ENCODE measurements at places on chromosomes 16 and 17.

DNA sequence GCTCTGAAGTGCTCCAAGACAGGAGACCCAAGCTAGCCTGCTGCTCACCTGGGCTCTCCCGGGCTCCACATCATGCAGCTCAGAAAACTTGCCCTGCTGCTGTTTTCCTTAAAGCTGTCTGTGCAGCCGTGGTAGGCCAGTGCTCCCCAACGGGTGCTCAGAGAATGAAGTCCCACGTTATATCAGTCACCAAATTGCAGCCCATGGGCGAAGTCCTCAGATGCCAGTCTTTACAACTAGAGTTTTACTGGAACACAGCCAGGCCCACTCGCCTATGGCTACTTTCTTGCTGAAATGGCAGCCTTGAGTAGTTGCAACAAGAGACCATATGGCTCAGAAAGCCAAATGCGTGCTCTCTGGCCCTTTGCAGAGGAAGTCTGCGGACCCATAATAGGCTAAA is 6.3 kb downstream of the CREBBP start:
- no peak for DNase-seq

DNA sequence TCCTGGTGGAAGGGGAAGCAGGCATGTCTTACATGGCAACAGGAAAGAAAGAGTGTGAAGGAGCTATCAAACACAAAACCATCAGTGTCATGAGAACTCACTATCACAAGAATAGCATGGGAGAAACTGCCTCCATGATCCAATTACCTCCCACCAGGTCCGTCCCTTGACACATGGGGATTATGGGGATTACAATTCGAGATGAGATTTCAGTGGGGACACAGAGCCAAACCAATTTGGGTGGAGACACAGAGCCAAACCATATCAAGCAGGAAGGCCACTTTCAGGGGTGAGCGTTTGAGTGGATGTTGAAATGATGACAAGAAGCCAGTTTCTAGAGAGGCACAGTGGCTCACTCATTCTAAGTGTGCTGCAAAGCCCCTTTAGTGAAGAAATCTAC is 143.8 kb downstream of the CPPED1 start:
- no peak for DNase-seq

GRCh38 chr16:84065536-84066132 is 23.0 kb upstream of the SLC38A8 start:
- no peak for DNase-seq

DNA sequence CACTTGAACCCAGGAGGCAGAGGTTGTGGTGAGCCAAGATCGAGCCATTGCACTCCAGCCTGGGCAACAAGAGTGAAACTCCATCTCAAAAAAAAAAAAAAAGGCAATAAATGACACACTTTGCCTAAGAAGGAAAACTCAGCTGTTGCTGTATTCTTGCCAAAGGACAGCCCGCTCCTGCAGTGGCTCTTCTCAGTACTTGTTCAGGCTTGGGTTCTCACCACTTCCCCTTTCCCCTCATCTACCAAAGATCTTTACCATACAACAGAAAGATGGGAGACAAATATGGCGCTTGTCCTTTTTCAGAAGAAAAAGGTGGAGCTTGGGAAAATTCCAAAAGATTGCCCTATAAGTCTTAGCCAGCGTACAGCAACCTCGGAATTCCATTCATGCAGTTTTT is 58.5 kb downstream of the MYH13 start:
- DNase-seq = no peak

DNA sequence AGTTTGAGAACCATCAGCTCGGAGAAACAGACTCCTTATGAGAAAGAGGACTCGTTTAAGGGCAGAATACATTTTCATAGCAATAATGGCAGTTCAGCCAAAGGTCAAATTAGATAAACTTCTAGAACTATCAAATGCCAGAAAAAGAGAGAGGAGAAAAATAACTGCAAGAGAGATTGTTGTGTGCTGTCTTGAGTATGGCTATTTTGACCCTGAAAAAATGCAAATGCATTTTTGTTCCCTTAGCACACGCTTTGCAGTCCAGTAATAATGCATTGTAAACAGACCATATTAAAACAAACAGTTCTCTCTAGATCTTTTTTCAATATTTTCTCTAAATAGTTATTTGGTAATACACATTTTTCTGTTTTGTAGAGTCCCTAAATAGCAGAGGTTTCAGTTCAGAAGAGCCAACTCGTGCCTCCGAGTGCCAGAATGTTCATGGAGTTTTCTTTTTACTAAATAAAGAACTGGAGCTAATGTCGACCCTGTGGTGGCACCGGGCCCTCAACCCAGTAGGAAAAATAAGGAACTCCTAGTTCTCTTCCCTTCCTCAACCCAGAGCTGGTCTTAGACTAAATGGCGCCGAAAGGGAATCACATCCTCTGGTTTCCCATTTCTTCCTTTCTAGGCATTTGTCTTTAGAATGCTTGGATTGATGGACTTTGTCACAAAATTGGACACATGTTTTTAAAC is 298.0 kb downstream of the MAP2K4 start:
- DNase-seq = no peak

- no peak for DNase-seq
Measured at GRCh38 chr16:72961115-72961832, 86.7 kb downstream of the ZFHX3 start.

- DNase-seq = peak; percentile 72
Measured at GRCh38 chr17:58281511-58282011, 826 bp upstream of the MPO start.

- DNase-seq = no peak
Measured at GRCh38 chr17:77457572-77458201, 316.9 kb downstream of the SEC14L1 start.

DNA sequence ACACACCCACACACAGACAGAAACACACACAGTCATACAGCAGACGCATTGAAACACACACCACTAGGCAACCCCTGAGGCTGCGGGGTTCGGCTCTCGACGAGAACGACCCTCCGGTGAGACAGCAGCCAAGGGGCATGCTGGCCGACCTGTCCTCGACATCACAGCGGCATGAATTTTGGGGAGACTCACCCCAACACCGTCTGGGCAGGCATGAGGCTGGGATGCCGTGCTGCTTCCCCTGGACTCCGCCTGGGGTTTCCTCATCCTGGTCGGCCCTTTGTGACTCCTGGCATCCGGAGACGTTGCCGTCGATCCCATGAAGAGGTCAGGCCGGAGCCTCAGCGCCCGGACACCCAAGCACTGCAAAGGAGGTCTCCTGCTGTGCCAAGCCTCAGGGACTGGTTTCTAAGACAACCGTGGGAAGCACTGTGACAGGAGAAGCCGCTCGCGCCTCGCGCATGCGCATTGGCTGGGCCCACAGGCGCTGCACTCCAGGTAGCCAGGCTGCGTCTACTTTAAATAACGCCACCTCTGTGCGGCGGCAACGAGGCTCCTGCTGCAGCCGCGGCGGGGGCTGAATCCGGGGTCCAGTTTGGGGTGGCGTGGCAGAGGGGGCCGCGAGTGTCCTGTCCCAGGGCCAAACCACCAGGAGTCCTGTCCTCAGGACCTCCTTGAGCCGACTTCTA is 13.8 kb upstream of the KCNJ18 start:
- no peak for DNase-seq

DNA sequence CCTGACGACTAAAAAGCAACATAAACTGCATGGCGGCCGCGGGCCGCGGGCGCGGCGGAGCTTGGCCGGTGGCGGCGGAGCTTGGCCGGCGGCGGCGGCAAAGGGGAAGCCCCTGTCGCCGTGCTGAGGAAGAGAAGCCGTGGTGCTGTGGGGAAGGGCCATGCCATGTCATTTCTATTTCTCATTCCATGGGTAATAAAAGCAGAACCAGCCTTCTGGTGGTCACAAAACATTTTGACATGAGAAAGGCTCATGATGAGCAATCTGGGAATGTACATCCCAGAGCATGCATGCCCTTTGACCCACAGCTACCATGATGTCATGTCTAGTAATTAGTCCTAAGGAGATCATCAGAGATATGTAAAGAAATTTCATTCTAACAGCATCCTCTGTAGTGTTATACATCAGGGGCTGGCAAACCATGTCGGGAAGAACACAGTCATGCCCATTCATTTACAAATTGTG is 23.9 kb upstream of the HEATR6 start:
- no peak for DNase-seq

DNA sequence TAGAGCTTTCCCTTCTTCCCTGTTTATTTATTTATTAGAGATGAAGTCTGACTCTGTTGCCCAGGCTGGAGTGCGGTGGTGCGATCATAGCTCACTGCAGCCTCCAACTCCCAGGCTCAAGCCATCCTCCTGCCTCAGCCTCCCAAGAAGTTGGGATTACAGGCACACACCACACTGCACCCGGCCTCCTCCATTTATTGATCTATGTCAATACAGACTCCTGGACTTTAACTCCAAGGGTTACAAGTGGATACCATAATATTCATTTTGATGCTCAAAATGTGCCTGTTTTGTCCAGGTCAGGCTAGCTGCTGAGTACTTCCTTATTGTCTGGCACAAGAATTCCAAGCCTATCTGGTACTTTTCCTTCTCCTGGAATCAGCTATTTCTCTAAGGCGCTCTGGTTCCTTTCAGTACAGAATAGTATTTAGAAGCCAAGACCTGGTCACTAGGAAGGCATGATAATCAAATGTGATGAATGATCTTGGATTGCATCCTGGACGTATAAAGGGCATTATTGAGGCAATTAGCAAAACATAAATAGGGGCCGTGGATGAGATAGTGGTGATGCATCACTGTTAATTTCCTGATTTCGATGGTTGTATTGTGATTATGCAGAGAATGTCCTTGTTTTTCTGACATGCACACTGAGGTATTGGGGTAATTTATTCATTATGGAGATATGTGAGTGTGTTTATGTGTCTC is 21.7 kb downstream of the IL4R start:
- no peak for DNase-seq

DNA sequence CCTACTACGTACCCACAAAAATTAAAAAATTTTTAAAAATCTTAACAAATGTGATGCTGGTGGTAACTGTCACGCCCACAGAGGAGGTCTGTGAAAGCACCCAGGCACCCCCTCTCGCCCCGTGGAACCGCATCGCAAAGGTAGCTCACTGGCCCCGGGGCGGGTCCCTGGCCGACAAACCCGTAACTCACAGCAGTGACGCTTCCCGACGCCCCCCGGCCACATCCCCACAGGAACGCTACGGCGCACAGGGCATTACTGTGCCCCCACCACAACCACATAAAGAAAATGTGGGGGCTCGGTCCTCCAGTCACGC is 366 bp downstream of the ANKS3 start:
- no peak for DNase-seq

DNA sequence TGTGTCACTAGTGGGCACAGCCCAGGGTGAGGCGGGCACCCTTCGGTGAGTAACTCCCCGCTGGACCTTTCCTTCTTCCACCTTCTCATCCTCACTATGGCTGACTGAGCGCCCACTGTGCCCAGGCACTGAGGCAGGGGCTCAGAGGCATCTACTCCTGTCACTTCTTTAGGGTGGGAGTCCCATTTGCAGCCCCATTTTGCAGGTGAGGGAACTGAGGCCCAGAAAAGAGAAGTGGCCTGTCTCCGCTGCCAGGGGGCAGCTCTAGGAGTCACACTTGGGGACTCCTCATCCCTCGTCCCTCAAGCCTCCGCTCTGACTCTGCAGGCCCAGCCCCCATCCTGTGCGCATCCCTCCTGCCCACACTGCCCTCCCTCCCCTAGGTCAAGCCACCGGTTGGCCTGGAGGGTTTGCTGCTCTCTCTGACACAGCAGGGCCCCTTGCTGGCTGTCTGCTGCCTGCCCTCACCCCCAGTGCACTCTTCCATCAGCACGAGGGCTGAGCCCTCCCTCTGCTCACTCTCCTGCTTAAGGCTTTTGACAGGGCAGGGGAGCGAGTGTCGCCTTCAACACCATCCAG is 62.4 kb downstream of the CNGB1 start:
- DNase-seq = no peak

- DNase-seq = no peak
Measured at GRCh38 chr17:79993390-79994227, 42.1 kb downstream of the TBC1D16 start.

- no peak for DNase-seq
Measured at GRCh38 chr17:43601280-43602039, 55.3 kb upstream of the ETV4 start.

GRCh38 chr16:2250652-2251295 is 613 bp downstream of the ECI1 start:
- peak; percentile 25 for DNase-seq

GRCh38 chr17:49547566-49547965 is 28.1 kb upstream of the NXPH3 start:
- no peak for DNase-seq
